Stimulated activated naive CD8-positive, alpha-beta T cell treated with anti-CD3 and anti-CD28 coated beads, Interleukin-15, Interleukin-2, amounts not matched to agents 100 U/mL and 50 U/mL, for 24 hours (primary cell): ENCODE measurements at places on chromosomes 1 and 21.

- DNase-seq = no peak
These were observed 59.5 kb upstream of the ADARB1 start for GRCh38 chr21:45014747-45015468.

- peak; percentile 9 for DNase-seq
These were observed 508 bp downstream of the RAVER2 start for GRCh38 chr1:64745181-64745985.

DNA sequence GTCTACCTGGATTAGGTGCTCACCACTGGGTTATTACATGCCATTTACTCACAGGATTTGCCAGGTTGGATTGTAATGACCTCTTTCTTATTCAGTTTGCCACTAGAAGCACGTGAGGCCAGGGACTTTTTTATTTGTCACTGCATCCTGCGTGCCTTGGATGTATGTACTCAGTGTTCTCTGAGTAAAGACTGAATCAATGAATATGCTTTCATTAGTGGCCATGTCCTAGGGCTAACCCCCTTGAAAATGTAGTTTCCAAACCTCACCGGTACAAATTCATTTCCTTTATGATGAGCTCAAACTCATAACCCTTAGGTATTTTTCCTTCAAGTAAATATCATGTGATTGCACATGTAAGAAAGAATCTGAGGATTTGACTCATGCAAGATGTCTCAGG lies 1.3 kb upstream of the ZP4 start:
- DNase-seq = no peak

DNA sequence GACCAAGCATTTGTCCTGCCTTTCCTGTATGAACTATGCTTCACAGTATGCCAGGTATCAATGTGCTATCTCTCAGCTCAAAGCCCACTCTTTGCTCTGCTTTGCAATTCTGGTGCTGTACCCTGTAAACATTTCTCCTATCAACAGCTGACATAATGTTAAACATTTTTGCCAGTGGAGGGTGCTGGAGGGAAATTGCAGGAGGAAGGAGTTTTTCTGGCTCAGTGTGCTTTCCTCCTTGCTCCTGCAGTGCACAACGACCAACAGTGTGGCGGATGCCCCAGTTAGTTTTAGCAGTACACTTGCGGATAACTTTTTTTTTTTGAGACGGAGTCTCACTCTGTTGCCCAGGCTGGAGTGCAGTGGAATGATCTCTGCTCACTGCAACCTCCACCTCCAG lies 67.1 kb upstream of the PTGFRN start:
- no peak for DNase-seq

DNA sequence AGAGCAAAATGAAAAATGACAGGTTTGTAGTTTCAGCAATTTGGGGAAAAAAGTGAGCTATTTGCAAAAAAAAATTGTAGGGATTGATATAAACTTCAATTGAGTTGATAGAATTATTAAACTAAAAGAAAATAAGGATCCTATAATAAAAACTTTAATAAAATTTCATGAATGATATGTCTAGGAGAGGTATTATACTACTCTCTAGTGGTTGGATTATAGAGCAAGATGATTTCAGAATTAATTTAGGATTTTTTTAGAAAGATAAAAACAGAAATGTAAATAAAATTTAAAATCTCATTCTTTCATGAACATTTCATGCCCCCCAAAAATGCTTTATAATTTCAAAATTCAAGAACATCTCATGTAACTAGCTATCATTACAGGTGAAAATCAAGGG lies 430.4 kb downstream of the DSCAM start:
- no peak for DNase-seq

DNA sequence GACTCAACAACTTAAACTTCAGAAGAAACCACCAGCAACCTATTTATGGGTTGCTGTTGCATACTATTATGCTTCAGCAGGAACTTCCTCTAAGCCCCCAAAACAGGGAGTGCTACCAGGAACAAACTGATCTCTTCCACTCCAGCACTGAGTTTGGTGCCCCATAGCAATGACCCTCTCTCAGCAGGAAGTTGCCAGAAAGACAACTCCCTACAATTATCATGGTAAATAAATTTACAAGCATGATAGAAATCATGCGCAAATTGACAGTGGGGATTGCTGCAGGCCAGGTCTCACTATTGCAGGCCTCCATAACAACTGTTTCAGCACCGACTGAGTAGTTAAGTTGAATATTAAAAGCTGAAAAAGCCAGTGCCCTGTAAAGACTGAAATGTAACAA lies 180.6 kb downstream of the PLA2G4A start:
- no peak for DNase-seq

- DNase-seq = no peak
These were observed 6.8 kb downstream of the THBS3 start for GRCh38 chr1:155200920-155201319.

- no peak for DNase-seq
These were observed 3.8 kb downstream of the DNALI1 start for GRCh38 chr1:37560401-37561132.

DNA sequence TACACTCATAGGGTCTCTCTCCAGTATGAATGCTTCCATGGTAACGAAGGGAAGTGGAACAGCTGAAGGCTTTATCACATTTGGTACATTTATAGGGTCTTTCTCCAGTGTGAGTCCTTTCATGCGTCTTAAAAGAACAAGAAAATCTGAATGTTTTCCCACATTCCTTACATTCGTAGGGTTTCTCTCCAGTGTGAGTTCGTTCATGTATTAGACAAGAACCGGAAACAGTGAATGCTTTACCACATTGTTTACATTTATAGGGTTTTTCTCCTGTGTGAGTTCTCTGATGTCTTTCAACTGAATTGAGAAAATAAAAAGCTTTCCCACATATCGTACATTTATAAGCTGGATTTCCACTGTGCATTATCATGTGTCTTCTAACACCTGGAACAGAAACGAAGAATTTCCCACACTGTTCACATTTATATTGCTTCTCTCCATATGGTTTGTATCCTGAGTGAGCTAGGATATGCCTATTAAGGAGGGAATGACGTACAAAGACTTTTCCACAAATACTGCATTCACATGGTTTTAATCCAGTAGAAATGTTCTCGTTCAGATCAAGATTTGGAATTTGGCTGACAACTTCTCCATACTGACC lies 3.4 kb downstream of the ZNF669 start:
- DNase-seq = no peak

GRCh38 chr1:205370780-205371179 lies 14.1 kb upstream of the KLHDC8A start:
- no peak for DNase-seq
